ENCODE measurements at places on chromosomes 4 and X.

DNA sequence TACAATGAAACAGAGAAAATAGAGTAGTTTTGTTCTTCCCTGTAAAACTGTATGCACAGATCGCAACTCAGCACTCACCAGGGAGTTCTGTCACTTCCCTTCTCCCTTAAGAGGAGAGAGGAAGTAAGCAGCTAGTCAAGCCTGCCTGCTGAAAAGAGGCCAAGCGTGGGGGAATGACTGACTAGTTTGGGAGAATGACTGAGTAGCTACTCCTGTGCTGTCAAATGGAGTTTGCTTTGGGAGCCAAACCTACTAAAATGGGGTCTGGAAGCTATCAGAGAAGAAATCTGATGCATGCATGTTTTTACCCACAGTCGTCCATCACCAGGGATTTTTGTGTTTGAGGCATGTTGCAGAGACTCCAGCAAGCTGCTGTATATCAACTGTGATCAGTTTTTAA, 54.6 kb upstream of the LHFPL1 start:
- DNase-seq: no peak

GRCh38 chr4:140724760-140725159, 31.4 kb downstream of the TBC1D9 start:
- no peak for DNase-seq

GRCh38 chr4:57148831-57149505, 38.8 kb upstream of the IGFBP7 start:
- no peak for DNase-seq

- DNase-seq: peak; percentile 26
Observed at GRCh38 chrX:102720237-102721168, at the start of gene GPRASP3. Gene GPRASP3 (plus strand): TSS chrX:102720743. CDS start chrX:102748996, 28,253 bp downstream.

GRCh38 chr4:72938516-72938915, 131.0 kb downstream of the COX18 start:
- DNase-seq: no peak

DNA sequence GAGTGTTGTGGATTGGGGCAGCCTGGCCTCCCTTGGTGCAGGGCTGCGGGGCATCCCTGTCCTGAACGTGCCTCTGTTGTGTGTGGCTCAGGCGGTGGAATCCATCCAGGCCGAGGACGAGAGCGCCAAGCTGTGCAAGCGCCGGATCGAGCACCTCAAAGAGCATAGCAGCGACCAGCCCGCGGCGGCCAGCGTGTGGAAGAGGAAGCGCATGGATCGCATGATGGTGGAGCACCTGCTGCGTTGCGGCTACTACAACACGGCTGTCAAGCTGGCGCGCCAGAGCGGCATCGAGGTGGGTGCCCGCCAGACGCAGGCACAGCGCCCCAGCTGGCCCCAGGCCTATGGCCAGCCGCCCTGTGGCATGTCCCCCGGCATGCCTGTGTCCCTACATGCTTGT, 25.6 kb downstream of the MAEA start:
- DNase-seq: no peak

- no peak for DNase-seq
Observed at GRCh38 chrX:134721766-134722532, 63.7 kb upstream of the PLAC1 start.

All from cerebellar nuclear complex (tissue), 1 donor.